ENCODE measurements at places on chromosomes 2 and 18. TPM values are rescaled to one million over a fixed set of nuclear protein-coding genes. Genes with fewer than 3 reads are reported as not detected.

GRCh38 chr2:191739194-191739593 is 61.3 kb downstream of the NABP1 start:
- no peak overlapping the region for H3K4me3 ChIP-seq
- H3K4me1 ChIP-seq, result peaks cover 4% of the 10 kb centered on the region
- no peak for DNase-seq
- peaks cover 2% of the 10 kb centered on the region for H3K36me3 ChIP-seq

GALNT3 gene
- total RNA-seq, result 8.3 TPM

- no peak overlapping the region for H3K27ac ChIP-seq
- no peak for DNase-seq
- H3K4me3 ChIP-seq, result no peak overlapping the region
- H3K36me3 ChIP-seq, result no peaks in the 10 kb centered on the region
- no peaks in the 10 kb centered on the region for H3K27me3 ChIP-seq
These were observed 134.7 kb upstream of the CDH20 start for GRCh38 chr18:61198486-61198885.

ELAC1 gene
- total RNA-seq, result 8.2 TPM

TFCP2L1 gene
- total RNA-seq, result 0.16 TPM

DNA sequence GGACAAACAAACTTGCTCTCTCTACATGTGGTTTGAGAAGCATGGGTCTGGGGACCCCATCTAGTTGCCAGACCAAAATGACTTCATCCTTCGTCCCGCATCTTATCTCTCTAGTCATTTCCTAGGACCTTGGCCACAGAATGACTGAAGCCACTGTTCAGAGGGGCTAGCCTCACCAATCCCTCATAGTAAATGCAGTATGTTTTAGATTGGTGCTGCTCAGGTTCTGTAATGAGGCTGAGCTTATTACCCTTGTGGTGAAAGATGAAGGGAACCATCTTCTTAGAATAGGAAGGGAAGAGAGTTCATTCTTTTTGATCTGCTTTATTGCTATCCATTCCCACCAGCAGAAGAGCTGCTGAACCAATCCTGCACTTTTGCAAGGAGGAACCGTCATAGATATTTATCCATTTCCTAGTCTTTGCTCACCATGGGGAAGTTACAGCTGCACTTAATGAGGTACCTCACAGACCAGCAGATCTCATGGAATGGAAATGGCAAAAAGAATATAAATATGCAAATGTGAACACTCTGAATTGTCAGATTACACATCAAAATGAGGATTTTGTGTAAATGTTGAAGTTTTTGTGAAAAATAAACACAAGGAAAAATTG is 436.7 kb downstream of the LPIN1 start:
- H3K27ac ChIP-seq, result no peak overlapping the region
- no peak for DNase-seq
- H3K4me1 ChIP-seq, result peaks cover 7% of the 10 kb centered on the region
- no peaks in the 10 kb centered on the region for H3K27me3 ChIP-seq
- H3K36me3 ChIP-seq, result no peaks in the 10 kb centered on the region

DNA sequence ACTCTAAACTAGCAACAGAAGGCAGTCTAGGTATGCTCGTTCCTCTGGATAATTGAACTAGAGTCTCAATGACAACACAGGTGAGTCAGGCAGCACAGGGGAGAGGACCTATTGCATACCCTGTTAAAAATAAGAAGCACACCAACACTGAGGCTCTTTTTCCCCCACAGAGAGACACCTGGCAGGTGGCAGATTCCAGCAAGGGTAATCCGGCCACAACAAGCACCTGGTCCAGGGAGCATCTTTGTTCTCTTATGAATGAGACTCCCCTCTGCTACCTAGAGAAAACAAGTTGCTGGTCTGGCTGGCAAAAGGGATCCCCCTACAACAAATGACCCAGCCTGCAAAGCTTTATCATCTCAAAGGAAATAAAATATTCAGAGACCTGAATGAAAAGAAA is 508.9 kb upstream of the POU3F3 start:
- H3K4me3 ChIP-seq, result no peak overlapping the region
- no peak for DNase-seq
- no peaks in the 10 kb centered on the region for H3K4me1 ChIP-seq
- no peaks in the 10 kb centered on the region for H3K36me3 ChIP-seq

DNA sequence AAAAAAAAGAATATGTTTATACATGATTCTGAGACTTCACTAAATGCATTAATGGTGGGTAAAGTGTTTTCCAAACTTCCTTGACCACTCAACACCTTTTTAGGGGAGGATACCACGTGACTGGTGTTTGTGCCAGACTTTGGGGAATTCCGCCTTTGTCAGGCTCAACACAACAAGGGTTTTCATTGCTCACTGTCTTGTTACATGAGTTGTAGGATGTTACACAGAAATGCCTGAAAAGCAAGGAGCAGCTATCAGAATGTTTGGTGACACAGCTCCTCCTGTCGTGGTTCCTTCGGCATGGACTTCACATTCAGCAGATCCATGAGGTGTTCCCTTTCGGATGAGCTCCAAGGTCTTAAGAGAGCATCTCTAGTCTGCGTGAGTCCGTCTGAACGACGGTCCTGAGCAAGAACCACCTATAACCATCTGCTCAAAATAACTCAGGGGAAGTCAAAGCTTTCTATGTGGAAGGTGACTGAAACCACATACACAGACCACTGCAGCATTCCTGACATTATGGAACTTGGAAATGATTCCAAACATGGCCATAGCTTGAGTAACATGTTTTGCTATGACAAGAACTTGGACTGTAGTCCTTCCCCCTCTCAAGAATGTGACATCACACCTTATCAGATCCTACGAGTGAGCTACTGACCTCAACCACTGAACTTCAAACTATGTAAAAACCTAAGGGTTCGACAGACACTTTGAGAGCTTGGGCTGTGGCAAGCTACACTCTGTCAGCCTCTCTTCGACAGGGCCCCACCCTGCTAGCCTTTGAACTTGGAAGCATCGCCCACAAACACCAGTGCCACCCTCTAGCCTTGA is 57.5 kb downstream of the MCFD2 start:
- no peak overlapping the region for H3K4me3 ChIP-seq
- no peaks in the 10 kb centered on the region for H3K36me3 ChIP-seq
- peak overlapping the region; percentile 30 for H3K27ac ChIP-seq
- H3K4me1 ChIP-seq, result peaks cover 59% of the 10 kb centered on the region
- H3K27me3 ChIP-seq, result peaks cover 18% of the 10 kb centered on the region

DNA sequence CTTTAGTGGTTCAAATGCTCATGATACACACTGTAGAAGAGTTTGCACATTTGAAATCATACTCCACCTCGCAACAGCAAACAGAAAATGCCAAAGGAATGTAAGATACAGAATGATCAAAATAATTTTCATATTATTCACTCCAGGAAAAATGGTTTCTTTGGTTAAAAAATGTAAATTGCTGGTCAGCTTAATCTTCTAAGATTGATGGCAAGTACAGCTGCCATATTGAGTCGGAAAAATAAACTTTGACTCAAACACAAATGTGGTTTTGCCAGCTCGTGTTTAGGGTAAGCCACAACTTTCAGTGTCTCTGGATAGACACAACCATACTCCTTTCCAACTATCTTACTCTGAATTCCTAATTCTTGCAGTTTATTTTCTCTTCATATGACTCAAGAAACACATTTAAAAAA is 154.9 kb upstream of the SMIM21 start:
- no peak overlapping the region for H3K4me3 ChIP-seq
- no peaks in the 10 kb centered on the region for H3K36me3 ChIP-seq
- peaks cover 6% of the 10 kb centered on the region for H3K4me1 ChIP-seq

DNA sequence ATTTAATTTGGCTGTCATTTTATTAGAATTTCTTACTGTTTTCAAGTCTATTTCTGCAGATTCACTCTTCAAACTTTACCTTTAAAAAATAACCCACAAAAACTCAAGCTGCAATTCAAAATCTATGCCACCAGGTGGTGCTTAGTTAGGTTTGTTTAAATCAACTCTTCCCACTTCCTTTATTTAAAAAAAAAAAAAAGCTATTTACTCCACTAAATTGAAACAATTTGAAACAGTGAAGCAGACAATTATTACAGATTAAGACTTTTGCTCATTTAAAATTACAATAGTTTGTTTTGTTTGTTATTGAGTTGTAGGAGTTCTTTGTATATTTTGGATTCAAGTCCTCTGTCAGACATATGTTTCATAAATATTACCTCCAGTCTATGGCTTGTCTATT is 300.0 kb downstream of the PDE11A start:
- H3K27ac ChIP-seq, result no peak overlapping the region
- H3K4me1 ChIP-seq, result no peaks in the 10 kb centered on the region
- no peaks in the 10 kb centered on the region for H3K36me3 ChIP-seq

DNA sequence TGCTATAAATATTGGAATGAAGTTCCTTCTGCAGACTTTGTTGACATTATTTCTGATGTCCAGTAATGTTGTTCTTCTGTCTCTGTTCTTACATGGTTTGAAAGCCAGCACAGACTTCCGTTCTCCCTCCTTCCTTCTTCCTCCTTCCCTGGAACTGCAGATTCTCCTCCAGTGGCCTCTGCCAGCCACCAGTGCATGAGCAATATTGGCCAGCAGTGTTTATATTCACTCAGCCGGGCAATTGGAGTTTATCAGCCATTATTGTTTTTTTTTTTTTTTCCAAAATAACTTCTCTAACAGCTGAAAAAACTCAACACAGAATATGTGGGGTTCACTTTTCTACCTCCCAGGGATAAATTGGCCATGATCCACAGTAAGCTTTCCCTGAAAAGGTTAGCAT is 86.8 kb downstream of the ADCYAP1 start:
- H3K36me3 ChIP-seq, result peaks cover 9% of the 10 kb centered on the region
- H3K27ac ChIP-seq, result no peak overlapping the region
- no peaks in the 10 kb centered on the region for H3K27me3 ChIP-seq
- H3K4me1 ChIP-seq, result no peaks in the 10 kb centered on the region
- H3K4me3 ChIP-seq, result no peak overlapping the region

TMSB10 gene
- 1,288 TPM for total RNA-seq

- no peak overlapping the region for H3K4me3 ChIP-seq
- H3K27me3 ChIP-seq, result no peaks in the 10 kb centered on the region
- H3K4me1 ChIP-seq, result peaks cover 26% of the 10 kb centered on the region
- no peak for DNase-seq
- H3K27ac ChIP-seq, result peak overlapping the region; percentile 9
- H3K36me3 ChIP-seq, result peaks cover 2% of the 10 kb centered on the region
These were observed 31.0 kb upstream of the MAP3K20 start for GRCh38 chr2:173044686-173045085.

OR6B2 gene
- total RNA-seq, result not detected

RAX gene
- total RNA-seq, result not detected

DNA sequence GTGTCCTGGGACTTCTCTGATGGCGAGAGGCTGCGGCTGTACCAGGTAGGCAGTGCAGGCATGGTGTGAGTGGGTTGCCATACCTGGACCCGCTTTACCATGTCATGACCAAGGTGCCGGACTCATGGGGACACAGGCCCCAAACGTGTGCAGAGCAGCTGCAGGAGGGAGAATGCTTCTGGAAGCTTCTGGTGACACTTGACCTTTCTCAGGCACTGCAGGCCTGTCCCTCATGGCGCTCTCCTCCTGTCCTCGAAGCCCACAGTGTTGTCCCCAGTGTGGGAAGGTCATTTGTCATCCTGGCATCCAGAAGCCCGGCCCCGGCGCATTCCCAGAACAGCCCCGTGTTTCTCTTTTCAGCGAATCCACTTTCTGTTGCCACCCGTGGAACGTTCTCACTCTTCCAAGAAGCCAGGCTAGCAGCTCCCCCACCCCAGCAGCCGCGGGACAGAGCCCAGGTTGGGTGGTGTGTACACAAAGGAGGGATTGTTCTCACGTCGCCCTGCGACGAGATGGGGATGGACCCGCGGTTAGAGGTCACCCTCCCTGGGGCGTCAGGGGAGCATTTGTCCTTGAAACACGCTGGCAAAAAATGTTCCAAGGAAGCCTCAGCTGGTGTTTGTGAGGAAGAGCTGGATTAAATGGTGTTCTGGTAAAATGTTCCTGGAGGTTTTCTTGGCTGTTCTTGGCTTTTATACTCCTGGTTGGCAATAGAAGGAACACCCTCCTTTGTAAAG is 43.7 kb downstream of the SH3BP4 start:
- H3K4me1 ChIP-seq, result peaks cover 51% of the 10 kb centered on the region
- peak overlapping the region; percentile 96 for H3K27ac ChIP-seq
- no peak for DNase-seq
- H3K27me3 ChIP-seq, result no peaks in the 10 kb centered on the region

IKZF2 gene
- total RNA-seq, result 44.9 TPM

DNA sequence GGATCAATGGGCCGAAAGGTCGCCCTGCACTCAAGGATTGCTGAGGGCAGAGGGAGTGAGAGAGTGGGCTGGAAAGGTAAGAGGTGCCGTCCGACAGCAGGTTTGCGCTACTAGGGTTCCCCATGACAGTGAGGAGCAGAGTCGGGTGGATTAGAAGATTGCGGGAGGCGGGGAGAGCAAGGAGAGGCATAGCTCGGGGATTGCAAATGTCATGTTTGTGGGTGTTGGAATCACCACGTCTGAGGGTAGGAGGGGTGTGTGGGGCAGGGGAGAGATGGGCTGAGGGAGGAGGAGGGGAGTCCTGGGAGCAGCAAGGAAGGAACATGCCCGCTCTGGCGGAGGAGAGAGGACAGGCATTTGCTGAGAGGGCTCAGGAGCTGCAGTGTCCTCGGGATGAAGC is 81.2 kb downstream of the ZCCHC2 start:
- no peak overlapping the region for H3K27ac ChIP-seq
- no peak for DNase-seq
- peaks cover 50% of the 10 kb centered on the region for H3K27me3 ChIP-seq

DNA sequence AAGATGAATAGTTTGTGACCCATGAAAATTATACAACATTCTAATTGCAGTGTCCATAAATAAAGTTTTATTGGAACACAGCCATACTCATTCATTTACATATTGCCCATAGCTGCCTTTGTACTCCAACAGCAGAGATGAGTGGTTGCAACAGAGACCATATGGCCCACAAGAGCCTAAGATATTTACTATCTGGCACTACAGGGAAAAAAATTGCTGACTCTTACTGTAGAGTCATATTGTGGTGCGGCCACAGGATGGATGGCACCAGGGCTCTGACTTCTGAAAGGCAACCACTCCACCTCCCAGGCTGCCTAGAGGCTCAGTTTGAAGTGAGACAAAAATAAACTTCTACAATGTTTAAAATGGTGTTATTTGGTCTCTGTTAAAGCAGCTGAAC is 404.0 kb upstream of the ATP5MC3 start:
- peaks cover 2% of the 10 kb centered on the region for H3K4me1 ChIP-seq
- H3K36me3 ChIP-seq, result no peaks in the 10 kb centered on the region
- H3K27ac ChIP-seq, result no peak overlapping the region
- DNase-seq, result no peak
- no peak overlapping the region for H3K4me3 ChIP-seq

TPRKB gene
- total RNA-seq, result 35.5 TPM

Measured in mesothelial cell of epicardium (in vitro differentiated cells).